ENCODE measurements at places on chromosomes 3 and 15.
A peak's percentile ranks its signal among the peaks of the same experiment; 100 is the strongest.

GRCh38 chr15:80830677-80831076, 51.5 kb downstream of the CEMIP start:
- DNase-seq: no peak

GRCh38 chr15:36645106-36645505, 65.7 kb downstream of the CDIN1 start:
- DNase-seq: no peak

DNA sequence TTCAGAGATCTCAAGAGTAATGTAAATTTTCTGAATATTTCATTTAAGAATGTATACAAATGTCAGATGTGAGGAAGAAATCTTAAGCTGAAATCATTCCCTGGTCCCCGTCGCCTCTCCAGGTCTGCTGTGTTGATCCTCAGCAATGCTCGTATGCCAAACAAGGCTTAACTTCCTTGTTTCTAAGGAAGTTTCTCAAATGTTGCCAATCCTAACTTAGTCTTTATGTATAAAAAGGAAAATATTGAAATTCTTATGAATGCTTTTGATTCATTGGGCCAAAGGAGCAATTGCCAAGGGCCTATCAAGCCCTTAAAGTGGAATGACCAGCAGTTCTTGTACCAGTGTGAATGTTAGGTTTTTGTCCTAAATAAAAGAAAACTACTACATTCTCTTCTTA, 507.7 kb upstream of the SEMA6D start:
- no peak for DNase-seq

- no peak for DNase-seq
These were observed 29.1 kb upstream of the ELP6 start for GRCh38 chr3:47542471-47543173.

DNA sequence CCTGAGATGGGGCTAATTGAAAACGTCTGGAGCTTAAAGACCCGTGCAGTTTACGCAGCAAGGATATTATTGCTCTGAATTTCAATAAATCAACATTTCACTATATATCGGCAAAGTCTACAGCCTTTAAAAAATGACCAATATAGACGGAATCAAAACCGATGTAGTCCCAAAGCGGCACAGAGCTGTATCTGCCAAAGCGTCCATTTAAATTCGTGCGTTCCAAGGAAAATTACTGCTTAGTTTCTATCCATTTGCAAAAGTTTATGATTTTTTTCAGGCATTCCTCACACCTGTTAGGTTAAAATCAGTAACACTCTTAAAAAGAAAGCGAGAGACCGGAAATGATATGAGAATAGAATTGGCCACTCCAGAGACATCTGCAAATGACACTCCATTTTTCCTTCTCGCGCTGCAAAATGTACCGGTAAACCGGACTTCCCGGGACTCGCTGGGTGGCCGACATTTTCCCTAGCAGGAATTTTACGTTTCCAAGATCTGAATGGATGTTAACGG, 777 bp upstream of the EIF4A2 start:
- no peak for DNase-seq

DNA sequence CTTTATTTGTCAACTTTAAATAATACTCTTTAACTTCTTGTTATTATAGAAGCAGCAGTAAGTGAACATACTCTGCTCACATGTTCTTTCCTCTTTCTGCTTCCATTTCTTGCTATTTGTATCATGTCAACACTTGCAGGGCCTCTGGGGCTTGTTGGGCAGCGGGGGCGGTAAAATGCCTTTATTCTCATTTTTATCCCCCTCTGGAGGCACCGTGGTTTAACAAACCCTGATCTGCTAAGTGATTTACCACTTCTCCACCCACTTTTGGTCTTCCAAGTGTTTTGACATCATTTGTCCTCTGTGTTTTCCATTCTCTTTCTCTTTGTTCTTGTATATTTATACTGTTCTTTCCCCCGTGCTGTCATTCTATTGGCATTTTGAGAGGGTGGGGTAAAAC, 33.9 kb downstream of the SCN10A start:
- DNase-seq: no peak

GRCh38 chr3:149784064-149784704, 8.2 kb downstream of the ANKUB1 start:
- DNase-seq: no peak

GRCh38 chr15:47184908-47185801, 532.1 kb upstream of the SEMA6D start:
- peak; percentile 44 for DNase-seq

GRCh38 chr15:99172989-99173388, 68.1 kb downstream of the SYNM start:
- no peak for DNase-seq

DNA sequence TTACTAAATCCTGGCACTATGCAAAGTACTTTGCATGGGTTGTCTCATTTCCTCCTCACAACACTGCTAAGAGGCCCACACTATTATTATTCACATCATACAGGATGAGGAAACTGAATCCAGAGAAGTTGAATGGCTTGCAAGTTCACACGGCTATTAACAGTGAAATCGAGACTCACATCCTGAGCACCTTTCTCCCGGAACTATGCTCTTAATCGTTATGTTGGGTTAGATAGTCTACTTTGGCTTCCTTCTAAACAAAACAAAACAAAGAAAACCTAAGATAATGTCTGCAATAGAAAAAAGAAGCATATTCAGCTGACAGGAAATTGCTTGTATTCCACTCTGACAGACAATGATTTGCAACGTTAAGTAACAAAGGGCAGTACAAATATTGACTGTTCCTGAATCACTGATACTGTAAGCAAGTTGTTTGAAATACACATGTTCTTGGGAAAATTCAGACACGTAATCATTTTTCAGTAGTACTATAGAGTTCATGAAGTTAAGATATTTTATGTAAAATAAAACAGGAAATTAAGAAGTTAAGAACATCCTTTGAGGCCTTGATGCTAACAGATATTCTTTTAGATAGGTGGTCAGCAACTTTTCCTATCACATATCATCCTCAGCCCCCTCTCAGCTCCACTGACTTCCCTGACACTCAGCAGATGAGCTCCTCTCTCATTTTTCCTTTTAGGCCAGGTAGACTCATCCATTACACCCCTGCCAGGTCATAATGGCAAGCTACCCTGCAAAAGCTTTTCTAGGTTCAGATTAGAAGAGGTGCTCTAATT, 40.7 kb downstream of the C2CD4B start:
- DNase-seq: no peak

GRCh38 chr3:194312186-194312742, 38.9 kb downstream of the CPN2 start:
- no peak for DNase-seq

GRCh38 chr15:40511093-40511471, 40.3 kb downstream of the CHST14 start:
- no peak for DNase-seq

GRCh38 chr3:105805404-105805803, 63.4 kb downstream of the CBLB start:
- no peak for DNase-seq

DNA sequence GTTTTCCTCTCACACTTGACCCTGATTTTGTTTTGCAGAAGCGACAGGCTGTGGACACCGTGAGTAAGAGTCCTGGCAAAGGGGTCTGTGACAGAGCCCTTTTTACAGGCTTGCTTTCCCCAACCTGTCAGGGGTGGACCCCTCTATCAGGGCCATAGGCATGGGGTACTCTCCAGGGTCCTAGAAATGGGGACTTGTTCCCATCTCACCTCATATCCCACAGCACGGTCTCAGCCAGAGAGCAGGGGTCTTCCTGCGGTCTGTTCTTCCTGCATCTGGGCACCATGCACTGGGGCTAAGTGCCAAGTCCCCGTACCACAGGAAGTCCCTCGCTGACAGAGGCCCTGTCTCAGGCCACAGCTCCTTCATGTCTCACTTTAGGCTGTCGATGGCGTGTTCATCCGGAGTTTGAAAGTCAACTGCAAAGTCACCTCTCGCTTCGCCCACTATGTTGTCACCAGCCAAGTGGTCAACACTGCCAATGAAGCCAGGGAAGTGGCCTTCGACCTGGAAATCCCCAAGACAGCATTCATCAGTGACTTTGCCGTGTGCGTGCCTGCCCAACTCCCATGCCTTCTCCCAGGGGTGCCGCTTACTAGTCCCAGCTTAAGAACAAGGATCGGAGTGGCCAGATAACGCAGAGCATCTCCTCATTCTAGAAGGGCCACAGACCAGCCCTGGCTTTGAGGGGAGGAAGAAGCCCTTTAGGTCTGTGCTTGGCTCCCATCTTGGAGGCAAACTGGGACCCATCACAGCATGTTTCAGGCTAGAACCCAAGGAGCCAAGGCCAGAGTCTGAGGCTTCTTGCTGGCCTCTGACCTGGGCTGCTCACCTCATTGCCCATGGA, 783 bp downstream of the ITIH1 start:
- no peak for DNase-seq

- DNase-seq: no peak
These were observed 52.8 kb downstream of the MGA start for GRCh38 chr15:41713047-41713446.

- DNase-seq: no peak
These were observed 7.2 kb downstream of the RPS17 start for GRCh38 chr15:82532991-82533481.

- DNase-seq: no peak
These were observed 1035.9 kb downstream of the PLOD2 start for GRCh38 chr3:145124900-145125678.

- no peak for DNase-seq
These were observed 49.9 kb downstream of the CNTN3 start for GRCh38 chr3:74564560-74564959.

Data from heart left ventricle (tissue), 16 donors.